ENCODE measurements at places on chromosomes 7 and 10. TPM values are rescaled to one million over a fixed set of nuclear protein-coding genes. Genes with fewer than 3 reads are reported as not detected.

DNA sequence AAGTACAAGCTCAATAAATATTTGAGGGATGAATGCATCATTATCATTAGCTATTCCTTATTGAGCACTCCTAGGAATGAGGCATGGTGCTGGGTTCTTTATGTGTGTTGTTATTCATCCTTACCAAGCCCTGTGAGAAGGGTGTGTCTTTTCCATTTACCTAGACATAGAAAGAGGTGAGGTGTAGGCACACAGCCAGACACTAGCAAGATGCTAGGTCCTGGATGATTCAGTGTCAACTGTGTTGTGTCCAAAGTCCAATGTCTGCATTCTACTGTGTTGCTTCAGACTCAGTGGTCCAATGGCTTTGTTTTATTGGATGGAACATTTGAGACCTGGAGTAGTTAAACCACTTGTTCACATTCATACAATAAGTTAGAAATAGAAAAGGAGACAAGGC, 605.5 kb downstream of the LRMDA start:
- H3K27ac ChIP-seq: no peak overlapping the region
- H3K4me1 ChIP-seq: peaks cover 34% of the 10 kb centered on the region
- H3K4me3 ChIP-seq: no peak overlapping the region

DNA sequence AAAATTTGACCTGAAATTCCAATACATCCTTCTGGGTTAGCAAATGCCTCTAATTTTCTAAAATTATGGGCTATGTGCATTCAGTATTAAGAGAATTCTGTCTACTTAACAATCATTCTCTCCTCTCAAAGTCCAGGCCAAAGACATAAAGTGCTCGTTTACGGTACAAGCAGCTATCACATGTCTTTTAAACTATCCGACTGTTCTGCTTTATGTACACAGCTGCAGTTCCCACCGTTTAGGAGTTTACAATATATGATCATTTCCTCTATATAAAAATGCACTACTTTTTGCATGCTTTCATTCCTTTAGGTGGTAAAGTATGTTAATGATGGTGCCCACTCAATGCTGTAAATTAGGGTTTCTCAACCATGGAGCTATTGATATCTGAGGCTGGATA, 34.0 kb downstream of the CDK6 start:
- no peak for DNase-seq
- no peaks in the 10 kb centered on the region for H3K36me3 ChIP-seq
- no peaks in the 10 kb centered on the region for H3K4me1 ChIP-seq

DNA sequence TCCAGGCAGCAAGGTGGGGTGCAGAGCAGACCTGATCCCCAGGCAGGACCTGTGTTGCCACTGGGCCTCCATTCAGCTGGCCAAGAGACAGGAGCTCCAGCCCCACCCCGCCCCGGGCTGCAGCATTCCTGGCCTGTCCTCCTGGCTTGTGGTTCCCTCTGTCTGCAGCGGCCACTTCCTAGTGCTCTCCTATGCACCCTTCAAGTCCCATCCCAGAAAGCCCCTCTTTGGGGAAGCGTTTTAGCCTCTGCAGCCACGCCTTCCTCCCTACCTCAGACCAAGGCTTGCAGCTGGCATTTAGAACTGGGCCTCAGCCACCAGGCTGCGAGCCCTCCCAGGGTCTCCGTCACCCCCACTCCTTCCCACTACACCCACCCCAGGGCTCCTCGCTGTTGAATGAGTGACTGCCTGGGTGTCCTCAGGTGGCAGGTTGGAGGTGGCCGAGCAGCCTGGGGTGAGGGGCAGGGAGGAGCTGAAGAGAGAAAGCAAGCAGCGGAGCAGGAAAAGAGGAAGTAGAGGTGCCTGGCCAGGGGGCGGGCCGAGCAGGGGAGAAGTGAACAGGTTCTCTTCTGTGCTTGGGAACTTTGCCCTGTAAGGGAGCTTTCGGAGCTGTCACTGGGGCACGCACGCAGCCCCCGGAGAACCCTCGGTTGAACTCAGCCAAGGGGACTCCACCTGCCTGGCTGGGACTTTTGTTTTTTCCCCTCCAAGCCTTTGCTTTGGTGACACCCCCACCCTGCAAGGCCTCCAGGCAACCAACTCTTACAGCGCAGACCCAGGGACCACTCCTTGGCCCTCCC, 109.1 kb upstream of the TNRC18 start:
- H3K27me3 ChIP-seq: no peaks in the 10 kb centered on the region
- H3K36me3 ChIP-seq: no peaks in the 10 kb centered on the region
- peaks cover 37% of the 10 kb centered on the region for H3K4me1 ChIP-seq
- no peak overlapping the region for H3K27ac ChIP-seq
- peak; percentile 47 for DNase-seq

DNA sequence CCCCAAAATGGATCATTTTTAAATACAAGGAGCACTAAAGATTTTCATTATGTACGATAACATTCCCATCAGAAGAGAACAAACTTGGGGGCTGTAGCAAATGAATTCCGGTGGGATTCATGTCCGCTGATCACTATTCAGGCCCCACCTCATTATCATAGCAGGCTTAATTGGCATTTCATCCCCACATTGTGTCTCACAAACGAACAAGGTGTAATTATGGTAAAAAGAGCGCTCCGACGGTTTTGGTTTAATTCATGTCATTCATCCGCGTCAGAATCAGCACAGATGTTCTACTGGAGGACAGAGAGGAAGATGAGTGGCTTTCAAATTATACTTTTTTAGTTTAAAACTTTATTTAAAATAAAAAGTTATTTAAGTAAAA, 124.7 kb downstream of the MAD1L1 start:
- H3K27ac ChIP-seq: peak overlapping the region; percentile 86
- H3K4me3 ChIP-seq: no peak overlapping the region
- no peaks in the 10 kb centered on the region for H3K27me3 ChIP-seq
- H3K4me1 ChIP-seq: peaks cover 79% of the 10 kb centered on the region

Gene EBF3
- 0.40 TPM for total RNA-seq

DNA sequence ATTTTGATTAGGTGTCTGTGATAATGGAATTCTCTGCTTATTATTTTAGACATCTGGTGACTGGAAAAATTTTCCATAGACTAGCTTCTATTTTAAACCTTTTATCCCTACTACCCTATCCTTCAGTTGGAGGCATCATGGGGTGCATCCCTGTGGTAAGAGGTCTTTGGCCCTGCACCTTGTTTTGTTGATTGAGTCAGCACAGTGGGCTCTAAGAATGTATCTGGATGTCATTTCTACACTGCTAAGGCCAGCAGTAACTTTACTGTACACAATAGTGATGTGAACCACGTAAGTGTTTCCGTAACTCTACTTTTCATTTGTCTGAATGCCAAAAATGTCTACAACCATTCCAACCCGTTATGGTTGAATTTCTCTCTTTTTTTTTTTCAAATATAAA, 75.6 kb downstream of the ADAM22 start:
- DNase-seq: no peak
- H3K4me1 ChIP-seq: no peaks in the 10 kb centered on the region
- H3K27me3 ChIP-seq: no peaks in the 10 kb centered on the region
- H3K4me3 ChIP-seq: no peak overlapping the region

GRCh38 chr7:153193144-153193595, 433.6 kb downstream of the ACTR3B start:
- no peaks in the 10 kb centered on the region for H3K4me1 ChIP-seq
- H3K27ac ChIP-seq: no peak overlapping the region
- no peak overlapping the region for H3K4me3 ChIP-seq
- DNase-seq: peak; percentile 70

DNA sequence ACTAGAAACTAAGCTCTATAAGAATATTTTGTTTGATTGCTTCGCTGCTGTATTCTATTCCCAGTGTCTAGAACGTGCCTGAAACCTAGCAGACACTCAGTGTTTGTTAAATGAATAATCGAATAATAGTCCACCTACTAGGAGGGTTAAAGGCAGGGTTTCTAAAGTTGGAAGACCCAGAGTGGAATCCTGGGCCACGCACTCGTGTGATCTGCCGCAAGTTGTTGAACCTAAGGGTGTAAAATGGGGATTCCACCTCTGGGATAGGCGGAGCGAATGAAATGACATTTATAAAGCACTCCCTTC, 702 bp upstream of the AGFG2 start:
- H3K27me3 ChIP-seq: peaks cover 10% of the 10 kb centered on the region
- H3K4me3 ChIP-seq: peak overlapping the region; percentile 38
- no peak overlapping the region for H3K27ac ChIP-seq
- DNase-seq: no peak
- peaks cover 5% of the 10 kb centered on the region for H3K4me1 ChIP-seq

Gene SRRM3
- total RNA-seq: 4.6 TPM

Gene CNPY1
- total RNA-seq: not detected

Data from neural progenitor cell (in vitro differentiated cells).